ENCODE measurements at places on chromosomes 16 and 17.
A peak's percentile ranks its signal among the peaks of the same experiment; 100 is the strongest.

GRCh38 chr17:8080799-8081219, 6.7 kb downstream of the ALOX12B start:
- DNase-seq = no peak

DNA sequence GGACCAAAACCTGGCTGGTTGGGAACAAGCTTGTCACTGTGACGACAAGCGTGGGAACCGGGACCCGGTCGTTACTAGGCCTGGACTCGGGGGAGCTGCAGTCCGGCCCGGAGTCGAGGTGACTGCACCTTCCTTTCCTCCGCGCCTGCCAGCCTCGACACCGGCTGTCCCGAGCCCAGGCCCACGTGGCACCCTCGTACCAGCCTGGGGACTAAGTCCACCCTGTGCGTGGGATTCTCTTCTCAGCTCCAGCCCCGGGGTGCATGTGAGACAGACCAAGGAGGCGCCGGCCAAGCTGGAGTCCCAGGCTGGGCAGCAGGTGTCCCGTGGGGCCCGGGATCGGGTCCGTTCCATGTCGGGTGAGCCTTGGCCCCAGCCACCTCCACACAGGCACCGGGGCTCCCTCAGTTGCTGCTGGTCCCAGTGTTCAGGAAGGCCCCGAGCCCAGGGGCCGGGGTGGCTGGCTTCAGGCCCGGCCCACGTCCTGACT, 31.6 kb downstream of the TSC2 start:
- no peak for DNase-seq

GRCh38 chr16:49531931-49532840, 158.6 kb downstream of the C16orf78 start:
- DNase-seq = no peak

DNA sequence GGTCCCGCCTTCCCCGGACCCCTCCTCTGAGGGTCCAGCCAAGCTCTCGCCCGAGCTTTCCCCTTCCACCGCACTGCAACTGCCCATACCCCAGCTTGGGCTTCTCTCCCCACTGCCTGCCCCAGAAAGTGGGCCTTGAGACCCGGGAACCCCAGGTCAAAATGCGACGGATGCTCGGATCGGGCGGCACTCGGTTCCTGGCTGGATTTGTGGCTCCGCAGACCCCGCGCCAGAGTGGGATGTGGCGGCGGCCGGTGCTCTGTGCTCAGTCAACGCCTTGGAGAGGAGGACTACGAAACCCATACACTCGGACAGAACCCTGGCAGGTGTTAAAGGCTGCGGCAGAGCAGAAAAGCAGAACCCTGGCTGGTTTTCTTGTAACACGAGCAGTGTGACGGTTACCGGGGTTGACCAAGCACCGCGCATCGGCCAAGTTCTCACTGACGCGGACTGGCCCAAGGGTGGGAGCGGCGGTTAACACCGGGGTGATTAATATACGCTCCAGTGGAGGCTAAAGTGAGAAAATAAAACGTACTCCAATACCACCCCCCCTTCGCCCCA, 885 bp upstream of the SLFN13 start:
- peak; percentile 45 for DNase-seq

DNA sequence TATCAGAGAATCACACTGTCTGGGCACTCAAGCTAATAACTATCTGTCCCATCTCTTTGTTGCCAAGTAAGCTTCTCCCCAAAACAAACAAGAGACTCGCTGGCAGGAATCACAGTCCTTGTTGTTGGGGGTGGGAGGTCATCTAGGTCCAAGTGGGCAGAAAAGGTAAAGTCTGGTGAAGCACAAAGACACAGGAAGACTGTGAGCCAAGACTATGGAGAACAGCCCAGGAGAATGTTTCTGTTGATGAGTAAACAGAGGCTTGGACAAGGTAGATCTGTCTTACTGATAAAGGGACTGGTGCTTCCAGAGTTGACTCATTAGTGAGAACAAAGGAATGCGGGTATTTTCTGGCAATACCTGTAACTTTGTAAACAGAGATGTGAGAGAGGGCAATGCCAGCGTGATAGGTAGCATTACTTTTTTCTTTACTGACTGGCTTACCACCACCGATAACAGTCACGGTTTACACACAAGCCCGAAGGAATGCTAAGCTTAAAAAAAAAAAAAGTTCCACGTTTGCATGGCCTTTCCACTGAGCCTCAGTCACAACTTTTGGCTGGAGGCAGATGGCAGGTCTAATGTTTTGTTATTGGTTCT, 11.5 kb upstream of the MMD start:
- no peak for DNase-seq

- no peak for DNase-seq
Observed at GRCh38 chr16:81645266-81645694, 133.8 kb upstream of the PLCG2 start.

- no peak for DNase-seq
Observed at GRCh38 chr16:48608452-48608851, 1.5 kb downstream of the N4BP1 start.

DNA sequence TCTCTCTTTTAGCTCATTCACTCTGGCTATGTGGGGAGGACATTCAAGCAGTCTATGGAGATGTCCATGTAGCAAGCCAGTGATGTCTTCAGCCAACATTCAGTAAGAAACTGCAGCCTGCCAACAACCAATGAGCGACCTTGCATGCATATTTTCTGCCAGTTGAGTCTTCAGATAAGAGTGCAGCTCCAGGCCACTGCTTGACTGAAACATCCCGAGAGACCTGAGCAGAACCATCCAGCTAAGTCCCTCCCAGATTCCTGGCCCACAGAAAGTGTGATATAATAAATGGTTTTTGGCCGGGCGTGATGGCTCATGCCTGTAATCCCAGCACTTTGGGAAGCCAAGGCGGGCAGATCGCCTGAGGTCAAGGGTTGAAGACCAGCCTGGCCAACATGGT, 10.5 kb upstream of the C17orf58 start:
- no peak for DNase-seq

DNA sequence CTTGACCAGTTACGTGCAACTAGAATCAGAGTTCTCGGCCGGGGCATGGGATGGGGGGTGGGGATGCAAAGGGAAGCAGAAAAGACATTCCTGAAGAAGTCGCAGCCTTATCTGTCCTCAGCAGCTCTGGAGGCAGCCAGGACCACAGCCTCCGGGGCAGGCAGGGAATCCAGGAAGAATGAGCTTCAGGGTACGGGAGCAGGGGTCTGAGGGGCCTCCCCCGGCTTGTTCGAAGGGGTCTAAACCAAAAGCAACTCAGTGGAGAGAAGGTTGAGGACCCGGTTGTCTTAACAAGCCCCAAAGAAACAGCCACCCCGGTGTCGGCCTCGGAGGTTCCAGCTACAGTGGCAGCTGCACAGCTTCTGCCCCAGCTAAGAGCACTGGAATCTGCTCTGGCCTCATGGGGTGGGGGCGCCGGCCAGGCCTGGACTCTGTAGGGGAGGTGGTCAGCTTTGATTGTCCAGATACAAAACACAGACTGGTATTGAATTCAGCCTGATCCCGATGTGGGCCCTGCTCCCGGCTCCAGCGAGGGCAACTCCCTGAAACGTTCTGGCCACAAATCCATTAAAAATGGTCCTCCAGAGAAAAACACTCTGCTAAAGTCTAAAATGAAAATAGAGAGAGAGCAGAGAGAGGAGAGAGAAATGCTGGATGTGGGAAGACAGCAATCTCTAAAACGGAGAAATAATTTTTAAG, 7.7 kb downstream of the HOXB4 start:
- DNase-seq = no peak

- no peak for DNase-seq
Observed at GRCh38 chr17:82318772-82319606, 1.6 kb upstream of the CD7 start.

DNA sequence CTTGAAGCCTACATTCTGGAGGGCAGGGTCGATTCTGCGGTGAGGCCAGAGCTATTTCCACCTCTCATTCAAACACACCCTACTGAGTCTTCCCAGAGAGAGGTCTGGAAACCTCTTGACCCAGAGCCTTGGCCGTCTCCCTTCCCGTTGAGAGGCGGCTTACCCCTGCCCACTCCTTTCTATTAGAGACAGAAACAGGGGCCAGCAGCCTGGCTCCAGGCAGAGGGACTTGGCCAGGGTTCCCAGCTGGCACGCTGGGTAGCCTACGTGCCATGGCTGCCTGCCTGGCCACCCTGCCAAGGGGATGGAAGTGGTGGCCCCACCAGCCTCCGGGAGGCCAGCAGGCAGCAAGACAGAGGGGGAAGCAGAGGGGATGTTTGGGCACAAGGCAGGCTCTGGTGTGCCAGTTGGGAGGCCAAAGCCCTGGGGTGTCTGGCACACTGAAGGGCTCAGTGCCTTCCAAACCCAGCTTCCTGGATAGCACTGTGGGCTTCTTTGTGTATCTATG, 6.0 kb downstream of the STAC2 start:
- DNase-seq = no peak
